ENCODE measurements at places on chromosomes 11 and 22.

GRCh38 chr22:38271927-38272372 lies 860 bp downstream of the TMEM184B start:
- DNase-seq: peak; percentile 41

GRCh38 chr11:18768472-18768901 lies 23.1 kb downstream of the PTPN5 start:
- no peak for DNase-seq

DNA sequence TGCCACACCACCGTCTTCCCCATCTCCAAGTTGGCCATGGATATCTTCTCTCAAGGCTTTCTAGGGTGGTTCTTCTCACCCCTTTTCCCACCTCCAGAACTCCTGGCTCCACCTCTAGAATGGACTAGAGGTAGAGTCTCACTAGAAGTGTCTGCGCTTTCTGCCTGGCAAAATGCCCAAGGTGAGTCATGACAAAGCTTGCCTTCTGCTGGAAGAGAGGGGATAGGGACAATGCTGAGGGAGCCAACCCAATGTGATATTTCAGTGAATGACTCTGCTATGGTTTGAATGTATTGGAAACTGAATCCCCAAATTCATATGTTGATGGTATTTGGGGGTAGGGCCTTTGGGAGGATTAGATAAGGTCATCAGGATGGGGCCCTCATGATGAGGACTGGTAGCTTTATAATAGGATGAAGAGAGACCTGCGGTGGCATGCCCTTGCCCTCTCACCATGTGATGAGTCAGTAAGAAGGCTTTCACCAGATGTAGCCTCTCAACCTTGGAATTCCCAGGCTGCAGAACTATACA lies 4.1 kb upstream of the CD82 start:
- no peak for DNase-seq

- DNase-seq: no peak
Measured at GRCh38 chr11:61039916-61040315, 62.4 kb upstream of the CD5 start.

DNA sequence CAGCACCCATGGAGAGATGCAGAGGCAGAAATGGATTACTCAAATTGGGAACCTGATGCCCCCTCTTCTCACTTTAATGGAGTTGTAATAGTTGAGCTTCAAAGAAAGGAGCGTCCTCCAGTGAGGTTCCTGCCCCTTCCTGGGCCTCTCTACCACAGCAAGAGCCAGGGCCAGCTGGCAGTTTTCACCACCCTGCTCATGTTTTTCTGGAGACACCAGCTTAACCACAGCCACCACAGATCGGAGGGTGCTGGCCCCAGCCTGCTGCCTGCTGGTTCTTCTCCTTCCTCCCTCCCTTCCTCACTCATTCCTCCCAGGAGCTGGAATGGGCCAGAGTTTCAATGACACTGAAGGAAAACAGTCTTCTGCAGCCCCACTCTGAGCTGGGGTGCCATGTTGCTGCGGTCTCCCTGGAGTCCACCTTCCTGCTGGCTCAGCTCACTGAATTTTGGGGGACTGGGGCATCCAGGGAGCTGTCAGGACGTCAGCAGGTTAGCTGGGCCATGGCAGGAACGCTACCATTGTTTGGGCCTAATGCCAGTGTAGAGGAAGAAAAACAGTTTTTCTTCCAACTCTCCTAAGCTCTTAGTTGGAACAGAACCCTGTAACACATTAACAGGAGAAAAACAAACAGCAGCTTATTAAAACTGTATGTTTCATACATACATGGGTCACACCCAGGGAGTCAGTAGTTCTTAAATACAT lies 57.7 kb downstream of the TRAF6 start:
- DNase-seq: peak; percentile 52

GRCh38 chr11:83191491-83191890 lies 2.0 kb upstream of the ANKRD42 start:
- no peak for DNase-seq

DNA sequence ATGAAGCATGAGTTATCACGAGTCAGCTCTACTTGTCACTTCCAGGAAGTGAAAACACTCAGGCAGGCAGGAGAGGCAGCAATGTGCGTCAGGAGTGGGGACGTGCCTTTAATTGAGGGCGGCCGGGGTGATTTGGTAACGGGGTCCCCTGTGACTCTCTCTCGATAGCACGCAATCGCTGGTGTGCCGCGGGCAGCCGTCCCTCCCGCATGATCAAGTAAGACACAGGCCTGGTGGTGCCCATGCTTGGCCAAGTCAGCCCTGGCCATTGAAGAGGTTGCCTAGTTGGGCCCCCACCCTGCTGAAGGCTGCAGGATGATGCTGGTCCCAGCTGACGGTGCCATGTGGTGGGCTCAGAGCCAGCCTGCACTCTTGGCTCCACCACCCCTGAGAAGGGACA lies 29.7 kb downstream of the CACNG2 start:
- no peak for DNase-seq

GRCh38 chr22:24367841-24368240 lies 59.6 kb upstream of the ADORA2A start:
- DNase-seq: peak; percentile 43

DNA sequence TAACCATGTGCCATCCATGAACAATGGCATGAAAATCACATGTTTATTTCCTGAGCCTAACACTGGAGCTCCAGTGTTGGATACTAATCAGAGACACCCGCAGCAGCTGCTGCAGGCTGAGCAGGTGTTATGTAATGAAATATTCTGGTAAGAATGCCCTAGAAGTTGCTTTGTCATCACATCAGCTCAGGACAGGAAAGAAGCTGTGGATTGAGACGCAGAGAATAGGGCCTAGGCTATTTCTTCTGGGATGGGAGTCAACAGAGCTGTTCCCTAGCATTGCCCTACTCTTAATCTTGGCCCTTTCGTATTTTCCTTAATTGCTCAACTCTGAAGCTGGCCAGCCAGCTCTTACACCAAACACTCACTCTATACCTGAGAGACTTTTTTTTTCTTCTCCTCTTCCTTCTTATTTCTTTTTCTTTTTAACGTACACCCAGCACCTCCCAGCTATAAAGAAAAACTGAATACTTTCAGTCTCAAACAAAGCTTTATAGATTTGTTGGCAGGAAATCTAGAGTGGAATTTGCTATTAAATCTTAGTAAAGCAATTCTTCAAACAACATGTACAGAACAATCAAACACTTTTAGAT lies 31.9 kb downstream of the RASSF10 start:
- no peak for DNase-seq

DNA sequence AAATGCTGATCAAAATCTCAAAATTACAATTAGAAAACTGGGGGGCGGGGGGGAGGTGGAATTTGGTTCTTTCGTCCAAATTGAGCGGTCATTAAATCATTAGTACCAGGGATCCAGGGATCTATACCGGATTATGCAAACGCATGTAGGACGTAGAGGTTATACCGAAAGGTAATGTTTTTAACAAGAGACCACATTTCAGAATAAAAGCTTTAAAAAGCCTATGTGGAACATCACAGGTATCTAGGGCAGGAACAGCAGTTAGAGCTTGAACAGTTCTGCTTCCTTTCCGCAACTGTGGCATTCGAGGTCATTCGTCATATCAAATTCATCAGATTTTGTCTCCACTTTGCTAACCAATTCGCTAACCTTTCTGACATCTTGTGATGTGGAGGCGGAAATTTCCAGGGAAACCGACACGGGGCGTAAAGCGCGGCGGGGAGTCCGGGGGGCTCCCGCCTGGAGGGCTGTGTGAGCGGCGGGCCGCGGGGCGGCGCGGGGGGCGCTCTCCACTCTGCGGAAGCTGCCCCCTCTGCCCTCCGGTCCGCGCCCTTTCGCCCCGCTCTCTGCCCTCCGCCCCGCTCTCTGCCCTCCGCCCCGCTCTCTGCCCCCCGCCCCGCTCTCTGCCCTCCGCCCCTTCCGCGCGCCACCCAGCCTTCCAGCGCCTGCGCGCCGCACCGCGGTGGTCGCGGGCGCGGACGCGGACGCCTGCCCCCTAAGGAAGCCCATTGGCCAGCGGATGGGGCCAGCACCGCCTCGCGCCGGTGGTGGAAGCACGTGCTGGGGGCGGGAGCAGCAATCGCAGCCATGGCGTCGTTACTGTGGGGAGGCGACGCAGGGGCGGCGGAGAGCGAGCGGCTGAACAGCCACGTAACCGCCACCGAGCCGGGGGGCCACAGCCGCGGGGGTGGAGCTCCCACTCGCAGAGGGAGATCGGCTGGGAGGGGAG lies at the start of gene DDX25:
Gene DDX25 (plus strand): TSS at position 798 of the 949 bp plus-strand sequence. CDS start 10 bp downstream, at position 808.
- DNase-seq: no peak

DNA sequence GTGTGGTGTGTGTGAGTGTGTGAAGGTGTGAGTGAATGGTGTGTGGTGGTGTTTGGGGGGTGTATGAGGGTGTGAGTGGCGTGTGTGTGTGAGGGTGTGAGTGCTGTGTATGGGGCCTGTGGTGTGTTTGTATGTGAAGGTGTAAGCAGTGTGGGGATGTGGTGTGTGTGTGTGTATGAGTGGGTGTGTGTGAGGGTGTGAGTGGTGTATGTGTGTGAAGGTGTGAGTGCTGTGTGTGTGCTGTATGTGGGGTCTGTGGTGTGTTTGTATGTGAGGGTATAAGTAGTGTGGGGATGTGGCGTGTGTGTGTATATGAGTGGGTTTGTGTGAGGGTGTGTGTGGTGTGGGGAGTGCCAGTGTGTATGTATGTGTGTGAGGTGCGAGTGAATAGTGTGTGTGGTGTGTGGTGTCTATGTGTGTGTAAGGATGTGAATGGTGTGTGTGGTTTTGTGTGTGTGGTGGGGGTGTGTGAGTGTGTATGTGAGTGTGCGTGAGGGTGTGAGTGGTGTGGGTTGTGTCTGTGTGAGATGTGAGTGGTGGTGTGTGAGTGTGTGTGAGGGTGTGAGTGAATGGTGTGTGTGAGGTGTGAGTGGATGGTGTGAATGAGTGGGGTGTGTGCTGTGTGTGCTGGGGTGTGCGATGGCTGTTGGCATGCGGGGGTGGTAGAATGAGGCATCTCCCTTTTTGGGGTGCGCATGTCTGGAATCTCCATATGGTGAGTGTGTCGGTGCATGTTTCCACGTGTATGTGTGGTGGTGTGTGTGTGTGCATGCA lies 22.5 kb upstream of the SHISAL1 start:
- no peak for DNase-seq

DNA sequence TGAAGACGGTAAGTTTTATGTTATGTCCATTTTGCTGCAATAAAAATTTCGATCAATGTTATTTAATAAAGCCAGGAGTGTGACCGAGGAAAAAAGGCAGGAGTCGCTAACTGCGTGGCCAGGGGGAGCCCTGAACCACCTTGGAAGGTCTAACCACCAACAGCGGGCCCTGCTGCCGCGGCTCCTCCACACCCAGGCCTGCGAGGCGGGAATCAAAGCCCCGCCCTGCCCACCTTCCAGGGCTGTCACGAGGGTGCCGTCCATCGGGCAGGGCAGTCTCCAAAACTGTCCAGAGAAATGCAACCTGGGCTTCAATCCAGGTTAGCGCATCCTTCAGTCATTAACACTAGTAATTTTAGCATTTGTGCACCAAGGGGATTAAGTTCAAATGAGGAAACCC lies 19.0 kb downstream of the PHF21B start:
- no peak for DNase-seq

DNA sequence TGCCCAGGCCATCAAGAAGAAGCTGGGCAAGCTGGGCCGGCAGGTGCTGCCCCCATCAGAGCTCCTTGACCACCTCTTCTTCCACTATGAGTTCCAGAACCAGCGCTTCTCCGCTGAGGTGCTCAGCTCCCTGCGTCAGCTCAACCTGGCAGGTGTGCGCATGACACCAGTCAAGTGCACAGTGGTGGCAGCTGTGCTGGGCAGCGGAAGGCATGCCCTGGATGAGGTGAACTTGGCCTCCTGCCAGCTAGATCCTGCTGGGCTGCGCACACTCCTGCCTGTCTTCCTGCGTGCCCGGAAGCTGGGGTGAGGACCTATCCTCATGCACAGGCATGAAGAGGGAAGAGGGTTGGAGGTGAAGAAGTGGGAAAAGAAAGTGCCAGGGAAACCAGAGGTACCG lies 5.3 kb upstream of the NHERF4 start:
- DNase-seq: no peak

DNA sequence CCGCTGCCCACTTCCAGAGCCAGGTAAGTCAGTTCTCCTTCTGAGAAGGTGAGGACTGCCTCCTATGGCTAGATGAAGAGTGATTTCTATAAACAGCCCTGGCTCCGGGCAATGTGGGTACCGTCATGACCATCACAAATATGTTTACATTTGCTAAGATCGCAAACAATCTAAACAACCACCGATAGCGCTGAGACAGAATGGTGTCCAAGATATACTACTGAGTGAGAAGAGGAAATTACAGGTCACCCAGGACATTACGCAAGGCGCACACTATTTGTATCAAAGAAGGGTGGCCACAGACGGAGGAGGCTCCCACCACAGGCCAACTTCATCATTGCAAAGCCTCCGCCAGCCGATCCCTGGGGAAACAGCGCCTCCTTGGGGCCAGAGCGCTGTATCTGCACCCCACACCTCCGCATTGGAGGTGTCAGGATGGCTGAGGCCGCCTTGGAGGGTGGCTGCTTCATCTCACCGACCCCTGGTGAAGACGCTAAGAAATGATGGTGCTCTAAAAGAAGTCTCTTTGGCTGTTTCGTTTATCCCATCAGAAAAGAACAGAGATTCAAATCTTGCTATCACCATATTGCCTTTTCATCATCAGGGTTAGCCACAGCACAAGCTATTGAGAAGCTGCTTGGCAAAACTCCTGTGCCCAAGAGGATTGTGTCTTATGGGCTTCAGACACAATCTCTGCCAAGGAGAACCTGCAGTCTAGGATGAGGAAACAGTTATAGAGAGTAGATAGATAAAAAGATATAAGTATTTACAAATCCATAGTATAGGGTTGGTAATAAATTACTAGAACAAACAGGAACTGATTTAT lies 12.3 kb upstream of the ASRGL1 start:
- DNase-seq: peak; percentile 53

DNA sequence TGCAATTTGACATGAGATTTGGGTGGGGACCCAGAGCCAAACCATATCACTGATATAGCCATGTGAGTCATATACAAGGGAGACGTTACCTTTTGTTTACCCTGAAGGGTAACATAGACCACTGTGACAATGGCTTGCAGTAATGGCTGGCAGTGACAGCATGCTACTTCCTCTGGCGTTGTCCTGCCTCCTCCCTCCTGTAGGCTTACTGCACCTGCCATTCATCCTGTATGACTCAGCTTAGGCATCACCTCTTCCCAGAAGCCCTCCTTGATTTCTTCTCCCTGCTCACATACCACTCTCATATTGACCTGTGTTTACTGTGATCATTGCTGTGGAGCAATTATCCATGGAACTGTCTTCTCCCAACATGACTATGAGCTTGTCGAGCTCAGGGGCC lies 12.0 kb upstream of the PVALB start:
- no peak for DNase-seq

DNA sequence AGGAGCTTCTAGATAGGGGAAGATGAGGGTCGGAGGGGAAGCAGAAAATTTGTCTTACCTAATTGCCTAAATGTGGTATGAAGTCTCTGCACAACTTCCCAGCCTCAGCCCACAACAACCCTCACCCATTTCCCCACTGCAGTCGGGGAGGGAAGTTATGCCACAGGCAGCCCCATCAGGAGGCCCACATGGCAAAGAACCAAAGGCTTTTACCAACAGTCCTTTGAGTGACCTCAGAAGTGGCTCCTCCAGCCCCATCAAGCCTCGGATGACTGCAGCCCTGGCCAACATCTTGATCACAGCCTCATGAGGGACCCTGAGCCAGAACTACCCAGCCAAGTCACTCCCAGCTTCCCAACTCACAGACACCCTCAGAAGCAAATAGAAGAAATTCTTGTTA lies 54.8 kb downstream of the CHST1 start:
- no peak for DNase-seq

GRCh38 chr11:5369789-5370188 lies 13.8 kb upstream of the OR51M1 start:
- peak; percentile 68 for DNase-seq
